H4 (cell line): ENCODE measurements at places on chromosomes 7 and 10. TPM values are rescaled to one million over a fixed set of nuclear protein-coding genes. Genes with fewer than 3 reads are reported as not detected.

DNA sequence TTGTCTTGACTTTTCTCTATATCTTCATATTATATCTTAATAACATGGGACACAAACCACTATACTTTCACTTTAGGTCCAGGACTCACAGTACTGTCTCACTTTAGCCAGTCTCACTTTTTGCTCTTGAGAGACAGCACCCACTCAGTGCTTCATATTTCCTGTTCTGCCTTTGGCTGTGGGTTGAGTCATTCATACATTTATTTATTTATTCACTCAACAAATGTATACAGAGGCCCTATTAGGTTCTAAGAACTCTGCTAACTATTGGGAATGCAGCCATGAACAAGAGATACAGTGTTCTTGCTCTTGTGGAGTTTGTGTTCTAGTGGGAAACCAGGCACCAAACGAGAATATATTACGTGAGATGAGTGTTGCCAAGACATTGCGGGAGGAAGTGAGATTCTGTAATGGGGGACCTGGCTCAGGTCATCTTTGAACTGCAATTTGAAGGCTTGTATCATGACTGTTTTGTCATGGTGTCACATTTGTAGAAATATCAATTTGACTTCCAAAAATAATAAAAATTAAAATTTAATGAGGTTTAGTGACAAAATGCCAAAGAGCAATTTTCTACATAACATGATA, 190.1 kb downstream of the SDHAF3 start:
- peak; percentile 97 for DNase-seq

- DNase-seq, result peak; percentile 50
Measured at GRCh38 chr10:72328045-72328828, 26.5 kb downstream of the DNAJB12 start.

GRCh38 chr10:11276449-11276990, 258.8 kb downstream of the CELF2 start:
- DNase-seq, result no peak

GRCh38 chr10:131162866-131163843, 148.4 kb downstream of the TCERG1L start:
- DNase-seq, result no peak

- DNase-seq, result no peak
Measured at GRCh38 chr10:50514995-50515394, 108.8 kb downstream of the SGMS1 start.

- no peak for DNase-seq
Measured at GRCh38 chr7:2698581-2699288, 10.7 kb downstream of the AMZ1 start.

GRCh38 chr7:155962968-155963300, 150.7 kb upstream of the SHH start:
- no peak for DNase-seq

GRCh38 chr10:121615435-121615793, 17.2 kb upstream of the FGFR2 start:
- DNase-seq, result no peak

DNA sequence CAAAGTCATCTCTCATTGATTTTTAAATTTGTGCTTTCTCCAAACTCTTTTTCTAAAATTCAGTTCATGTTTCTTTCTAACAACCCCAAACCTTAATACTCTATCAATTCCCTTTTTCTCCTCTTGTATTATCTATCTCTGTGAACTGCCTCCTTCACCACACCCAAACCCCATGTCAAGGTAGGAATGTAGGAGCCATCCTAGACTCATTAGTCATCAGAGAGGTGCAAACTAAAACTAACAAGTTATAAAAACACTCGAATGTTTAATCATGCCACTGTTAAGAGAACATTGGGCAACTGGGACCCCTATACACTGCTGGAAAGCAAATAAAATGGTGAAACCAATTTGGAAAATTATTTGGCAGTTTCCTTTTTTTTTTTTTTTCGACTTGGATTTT, 533.8 kb upstream of the LRRN3 start:
- DNase-seq, result no peak

GRCh38 chr7:156058248-156058647, 246.0 kb upstream of the SHH start:
- DNase-seq, result no peak

DNA sequence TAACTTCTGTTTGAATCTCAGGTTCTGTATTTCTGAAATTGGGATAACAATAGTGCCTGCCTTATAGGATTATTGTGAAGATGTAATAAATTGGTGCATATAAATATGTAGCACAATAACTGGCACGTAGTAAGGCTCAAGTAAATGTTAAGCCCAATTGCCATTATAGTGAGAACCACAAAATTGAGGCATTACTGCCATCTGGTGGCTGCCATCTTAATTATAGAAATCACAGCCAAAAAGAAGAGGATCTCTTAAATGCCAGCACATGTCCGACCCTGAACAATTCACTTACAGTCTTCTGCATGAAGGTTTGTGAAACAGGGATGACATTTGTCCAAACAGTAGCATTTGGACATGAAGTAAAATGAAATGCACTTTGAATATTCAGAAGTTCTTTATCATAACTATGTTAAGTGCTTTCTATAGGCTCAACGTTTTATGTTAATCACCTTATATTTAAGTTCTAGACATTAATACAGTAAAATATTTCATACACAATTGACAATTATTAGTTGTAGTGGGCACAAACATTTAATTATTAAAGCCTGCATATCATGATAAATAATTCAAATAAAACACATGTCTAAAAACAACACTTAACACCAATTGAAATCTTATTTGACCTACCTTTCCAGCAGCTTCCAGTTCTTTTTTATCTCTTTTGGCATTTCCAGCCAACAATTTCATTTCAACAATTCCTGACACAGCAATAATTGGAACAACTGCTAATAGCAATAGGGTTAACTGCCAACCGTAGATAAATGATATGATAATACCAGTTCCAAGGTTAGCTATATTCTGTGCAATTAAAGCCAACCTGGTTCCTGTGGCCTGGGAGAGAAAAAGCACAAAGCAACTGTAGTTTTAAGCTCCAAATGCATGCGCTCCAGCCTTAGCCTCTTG, 58.5 kb downstream of the ABCB4 start:
- peak; percentile 66 for DNase-seq

DNA sequence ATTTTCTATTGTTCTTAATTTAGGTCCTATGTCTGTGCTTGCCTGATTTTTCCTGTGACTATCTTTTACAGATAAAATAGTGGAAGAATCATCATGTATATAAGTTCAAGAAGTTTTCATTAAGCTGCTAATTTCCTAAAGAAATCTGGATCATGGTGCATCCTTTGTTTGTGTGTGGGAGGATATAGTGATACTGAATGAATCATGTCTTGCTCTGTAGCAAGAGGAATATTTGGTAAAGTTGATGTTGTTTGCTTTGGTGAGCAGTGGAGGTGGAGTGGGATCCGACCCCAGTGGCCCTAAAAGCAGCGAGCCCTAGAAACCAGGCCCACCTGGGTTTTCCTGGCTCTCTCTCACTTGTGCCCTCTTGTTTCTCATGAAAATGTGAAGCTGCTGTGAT, 83.7 kb downstream of the CCNY start:
- DNase-seq, result no peak

PHYHIPL gene
- total RNA-seq, result 0.06 TPM in 1 of 2 replicates, not detected in the other

UCMA gene
- not detected in 2 replicates for total RNA-seq

PDK4 gene
- total RNA-seq, result 0.45 and 1.0 TPM in 2 replicates

SYT15B gene
- total RNA-seq, result 2.2 and 2.7 TPM in 2 replicates

OR2A42 gene
- total RNA-seq, result not detected in 2 replicates

COX19 gene
- 8.3 and 10.2 TPM in 2 replicates for total RNA-seq

TASOR2 gene
- total RNA-seq, result 25.2 and 42.4 TPM in 2 replicates

PTEN gene
- not detected in 2 replicates for total RNA-seq

CTTNBP2 gene
- 2.4 and 4.8 TPM in 2 replicates for total RNA-seq
